ENCODE measurements at places on chromosomes 7 and 10. TPM values are rescaled to one million over a fixed set of nuclear protein-coding genes. Genes with fewer than 3 reads are reported as not detected.

The MYOZ1 gene
- polyA plus RNA-seq = not detected

The CPN1 gene
- polyA plus RNA-seq = not detected

The SKAP2 gene
- polyA plus RNA-seq = 66.9 TPM

The SYT15B gene
- not detected for polyA plus RNA-seq

The BHLHA15 gene
- not detected for polyA plus RNA-seq

GRCh38 chr7:40757109-40757508 lies 622.3 kb downstream of the SUGCT start:
- no peak for DNase-seq
- H3K4me3 ChIP-seq = no peak overlapping the region
- no peaks in the 10 kb centered on the region for H3K27me3 ChIP-seq
- no peak overlapping the region for H3K27ac ChIP-seq

DNA sequence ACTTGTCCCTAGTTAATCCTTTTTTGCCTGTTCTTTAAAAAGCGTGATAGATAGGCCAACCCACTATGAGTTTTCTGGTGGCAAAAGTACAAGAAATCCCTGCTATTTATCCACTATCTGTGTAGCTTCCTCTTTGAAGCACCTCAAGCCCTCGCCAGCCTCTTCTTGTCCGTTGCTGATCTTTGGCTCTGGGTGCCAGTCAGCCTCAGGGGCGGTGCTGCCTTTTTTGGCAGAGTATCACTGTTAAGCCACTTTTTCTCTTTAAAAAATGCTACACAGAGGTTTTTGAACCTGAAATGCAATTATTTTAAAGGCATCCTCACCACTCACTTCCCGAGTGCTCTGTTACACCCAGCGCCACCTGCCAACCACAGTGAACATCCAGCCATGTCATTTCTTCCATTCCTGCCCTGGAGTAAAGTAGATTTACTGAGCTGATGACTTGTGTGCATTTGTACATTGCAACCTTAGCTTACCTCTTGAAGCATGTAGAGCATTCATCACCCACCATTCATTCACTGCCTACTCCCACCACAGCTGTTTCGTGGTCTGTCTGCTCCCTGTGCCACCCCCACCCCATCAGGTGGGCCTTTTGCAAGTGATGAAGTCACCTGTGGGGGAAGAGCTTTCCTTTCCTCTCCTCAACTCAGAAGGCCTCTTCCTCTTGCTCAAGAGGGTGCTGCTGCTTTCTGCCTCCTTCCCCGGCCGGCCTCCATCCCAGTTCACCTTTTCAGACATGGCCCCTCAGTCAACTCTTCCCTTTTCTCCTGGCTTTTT lies 414.2 kb upstream of the GALNT17 start:
- peaks cover 5% of the 10 kb centered on the region for H3K36me3 ChIP-seq
- H3K27ac ChIP-seq = peak overlapping the region; percentile 25
- peaks cover 94% of the 10 kb centered on the region for H3K4me1 ChIP-seq

GRCh38 chr7:1899196-1899595 lies 229.1 kb downstream of the ELFN1 start:
- no peak for DNase-seq

DNA sequence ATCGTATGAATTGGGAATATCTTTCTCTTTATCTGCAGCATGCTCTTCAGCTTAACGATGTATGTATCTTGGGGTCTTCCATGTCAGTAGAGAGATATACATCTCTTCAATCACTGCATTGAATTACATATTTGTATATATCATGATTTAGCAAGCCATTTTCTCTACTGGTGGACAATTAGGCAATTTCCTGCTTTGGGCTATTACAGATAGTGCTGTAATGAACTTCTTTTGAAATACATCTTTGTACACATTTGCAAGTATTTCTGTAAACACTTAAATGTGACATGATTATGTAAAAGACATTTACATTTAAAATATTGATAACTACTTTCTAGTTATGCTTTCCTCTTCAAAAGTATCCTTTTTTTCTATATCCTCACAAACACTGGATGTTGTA lies 199.0 kb downstream of the PPP1R9A start:
- DNase-seq = no peak
- no peaks in the 10 kb centered on the region for H3K36me3 ChIP-seq
- peaks cover under 1% of the 10 kb centered on the region for H3K27me3 ChIP-seq

GRCh38 chr10:6581778-6582228 lies 1.7 kb upstream of the PRKCQ start:
- no peak for DNase-seq
- H3K4me1 ChIP-seq = peaks cover 85% of the 10 kb centered on the region
- no peaks in the 10 kb centered on the region for H3K27me3 ChIP-seq
- H3K36me3 ChIP-seq = peaks cover 33% of the 10 kb centered on the region

GRCh38 chr10:72502581-72502980 lies 123.3 kb downstream of the MICU1 start:
- H3K4me3 ChIP-seq = no peak overlapping the region
- no peaks in the 10 kb centered on the region for H3K27me3 ChIP-seq
- H3K4me1 ChIP-seq = peaks cover 6% of the 10 kb centered on the region

DNA sequence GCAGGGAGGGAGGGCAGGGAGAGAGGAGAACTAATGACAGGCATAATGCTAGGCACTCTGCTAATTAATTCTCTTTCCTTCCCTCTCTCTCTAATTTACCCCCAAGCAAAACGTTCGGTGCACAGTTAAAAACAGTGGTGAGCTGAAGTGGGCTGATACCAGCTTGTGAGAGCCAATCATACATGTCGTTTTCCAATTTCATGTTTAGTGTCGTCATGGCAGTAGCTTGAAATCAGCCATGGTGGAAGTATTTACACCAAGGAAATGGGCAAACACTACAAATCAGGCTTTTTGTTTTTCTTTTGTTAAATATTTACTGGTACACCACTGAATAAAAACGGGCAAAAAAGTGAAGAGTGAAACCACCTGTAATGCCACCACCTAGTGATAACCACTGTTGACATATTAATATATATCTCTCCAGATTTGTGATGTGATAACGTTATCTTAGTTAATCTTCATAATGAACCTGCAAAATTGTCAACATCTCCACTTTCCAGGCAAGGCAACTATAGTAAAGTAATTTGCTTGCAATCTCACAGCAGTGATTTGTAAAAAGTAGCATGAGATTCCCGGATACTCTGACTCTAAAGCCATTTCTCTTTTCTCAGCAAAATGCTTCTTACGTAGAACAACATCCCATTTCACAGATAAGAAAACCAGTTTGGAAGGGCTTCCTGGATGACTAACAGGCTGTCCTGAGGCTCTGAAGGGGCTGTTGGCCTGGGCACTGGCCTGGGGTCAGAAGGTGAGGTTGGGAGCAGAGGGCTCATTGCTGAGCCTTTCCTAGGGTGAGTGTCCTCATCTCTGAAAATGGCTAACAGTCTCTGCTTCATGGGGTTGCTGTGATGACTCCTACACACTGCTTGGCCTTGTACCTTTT lies 83.7 kb downstream of the ATXN7L1 start:
- no peaks in the 10 kb centered on the region for H3K27me3 ChIP-seq
- no peak for DNase-seq
- H3K36me3 ChIP-seq = peaks cover 14% of the 10 kb centered on the region
- no peak overlapping the region for H3K4me3 ChIP-seq
- H3K4me1 ChIP-seq = peaks cover 25% of the 10 kb centered on the region
- H3K27ac ChIP-seq = no peak overlapping the region

GRCh38 chr7:135910393-135911036 lies 66.6 kb downstream of the MTPN start:
- H3K36me3 ChIP-seq = peaks cover 10% of the 10 kb centered on the region
- no peak for DNase-seq
- peaks cover 20% of the 10 kb centered on the region for H3K4me1 ChIP-seq
- H3K4me3 ChIP-seq = no peak overlapping the region

- no peak overlapping the region for H3K4me3 ChIP-seq
- peaks cover 9% of the 10 kb centered on the region for H3K4me1 ChIP-seq
- DNase-seq = no peak
- peaks cover 3% of the 10 kb centered on the region for H3K27me3 ChIP-seq
Measured at GRCh38 chr7:65444899-65445823, 71.5 kb downstream of the ZNF92 start.

DNA sequence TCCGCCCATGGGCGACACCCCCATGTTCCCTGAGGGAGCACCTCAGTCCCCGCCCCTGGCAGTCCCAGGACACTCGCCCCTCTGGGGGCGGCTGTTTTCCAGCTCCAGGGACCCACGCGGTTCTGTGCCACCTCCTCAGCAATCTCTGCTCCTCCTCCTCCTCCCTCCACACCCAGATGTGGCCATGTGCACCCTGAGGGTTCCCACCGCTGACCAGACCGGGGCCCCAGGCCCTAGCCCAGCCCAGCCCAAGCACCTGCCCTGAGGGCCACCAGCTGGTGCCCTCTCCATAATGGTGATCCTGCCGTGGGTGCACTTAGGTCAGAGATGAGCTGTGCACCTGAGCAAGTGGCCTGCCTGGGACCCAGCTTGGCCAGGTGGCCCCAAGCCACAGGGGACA lies 25.1 kb downstream of the AP5Z1 start:
- no peak overlapping the region for H3K4me3 ChIP-seq
- H3K36me3 ChIP-seq = no peaks in the 10 kb centered on the region
- no peak for DNase-seq

DNA sequence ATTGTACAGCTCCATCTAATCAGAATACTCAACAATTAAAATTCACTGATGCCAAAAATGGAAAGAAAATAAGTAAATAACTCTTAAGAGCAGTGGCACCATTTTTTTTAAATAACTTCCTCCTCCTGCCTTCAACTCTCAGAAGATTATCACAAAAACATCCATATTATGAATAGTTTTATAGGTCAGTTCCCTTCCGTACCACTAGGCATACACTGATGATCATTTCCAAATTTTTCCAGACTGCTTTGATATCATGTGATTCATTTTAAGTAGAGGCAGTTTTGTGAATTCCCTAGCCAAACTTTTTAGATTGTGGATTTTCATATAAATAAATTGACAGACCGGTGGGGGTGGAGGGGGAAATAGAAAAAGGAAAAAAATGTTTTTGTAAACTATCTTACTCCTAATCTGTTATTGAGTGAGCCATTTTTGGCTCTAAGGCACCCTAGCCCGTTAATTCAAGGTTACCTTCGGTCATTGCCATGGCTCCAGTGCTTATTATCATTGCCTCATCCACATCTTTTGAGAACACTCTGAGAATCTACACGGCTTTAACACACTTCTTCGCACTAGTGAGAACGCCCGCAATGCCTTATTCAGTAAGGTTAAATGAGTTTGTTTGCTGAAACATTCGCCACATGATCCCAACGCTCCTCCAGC lies 1.0 kb downstream of the FAM107B start:
- no peak overlapping the region for H3K27ac ChIP-seq
- no peaks in the 10 kb centered on the region for H3K4me1 ChIP-seq
- no peak for DNase-seq

Measured in immature natural killer cell (primary cell).